ENCODE measurements at places on chromosomes 5 and 9.

- DNase-seq = no peak
Observed at GRCh38 chr9:75930730-75931321, 40.4 kb downstream of the PCSK5 start.

DNA sequence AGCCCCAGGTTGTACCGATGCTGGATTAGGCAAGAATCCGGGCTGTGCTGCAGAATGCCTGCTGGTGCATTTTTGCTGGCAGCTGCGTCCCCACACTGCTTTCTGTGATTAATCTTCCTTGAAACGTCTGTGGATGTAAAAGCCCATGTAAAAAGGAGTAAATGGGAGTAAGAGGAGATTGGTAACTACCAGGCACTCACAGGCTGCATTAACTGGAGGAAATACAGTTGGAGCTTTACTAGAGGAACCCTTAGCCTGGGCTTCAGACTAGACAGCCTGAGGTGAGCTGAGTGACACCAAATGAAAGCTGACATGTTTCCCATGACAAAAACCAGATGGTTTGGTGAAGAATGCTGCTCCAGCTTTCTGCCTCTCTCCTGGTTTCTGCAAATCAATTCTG, 190.4 kb upstream of the GAS1 start:
- no peak for DNase-seq

GRCh38 chr5:90054612-90055011, 354.9 kb downstream of the CETN3 start:
- no peak for DNase-seq

- no peak for DNase-seq
Observed at GRCh38 chr5:178457471-178457870, 132.7 kb downstream of the COL23A1 start.

GRCh38 chr5:76735762-76736545, 20.0 kb downstream of the F2R start:
- peak; percentile 21 for DNase-seq

DNA sequence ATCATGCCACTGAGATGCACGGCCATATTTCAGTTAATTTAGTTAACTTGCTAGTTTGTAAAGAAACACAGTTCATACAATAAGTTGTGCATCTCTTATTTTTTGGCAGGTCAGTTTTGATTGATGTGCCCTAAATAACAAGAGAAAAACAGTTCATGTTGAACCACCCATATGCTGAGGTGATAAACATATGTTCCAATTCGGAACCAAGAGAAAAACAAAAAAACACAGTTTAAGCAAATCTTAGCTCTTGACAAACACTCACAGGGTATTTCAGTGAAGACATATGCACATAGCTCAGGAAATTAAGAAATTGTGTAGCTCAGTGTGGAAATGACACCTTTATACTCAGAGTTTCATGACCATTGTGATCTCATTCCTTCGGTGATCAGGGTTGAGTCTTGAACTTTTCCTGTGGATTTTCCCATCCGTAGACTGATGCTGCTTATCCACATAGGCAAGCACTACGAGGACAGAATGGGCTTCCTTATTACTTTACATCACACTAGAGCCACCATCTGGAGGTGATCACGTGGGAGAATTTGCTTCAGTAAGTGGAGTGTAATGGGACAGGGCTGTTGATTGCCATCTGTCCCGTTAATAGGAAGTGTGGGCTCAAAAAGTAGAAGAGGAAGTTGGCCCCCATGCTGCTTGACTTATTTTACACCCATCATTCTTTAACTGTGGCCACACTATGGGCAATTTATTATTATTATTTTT, 773.0 kb downstream of the MTRR start:
- DNase-seq = no peak

- no peak for DNase-seq
Observed at GRCh38 chr9:16413509-16414016, 456.9 kb downstream of the BNC2 start.

DNA sequence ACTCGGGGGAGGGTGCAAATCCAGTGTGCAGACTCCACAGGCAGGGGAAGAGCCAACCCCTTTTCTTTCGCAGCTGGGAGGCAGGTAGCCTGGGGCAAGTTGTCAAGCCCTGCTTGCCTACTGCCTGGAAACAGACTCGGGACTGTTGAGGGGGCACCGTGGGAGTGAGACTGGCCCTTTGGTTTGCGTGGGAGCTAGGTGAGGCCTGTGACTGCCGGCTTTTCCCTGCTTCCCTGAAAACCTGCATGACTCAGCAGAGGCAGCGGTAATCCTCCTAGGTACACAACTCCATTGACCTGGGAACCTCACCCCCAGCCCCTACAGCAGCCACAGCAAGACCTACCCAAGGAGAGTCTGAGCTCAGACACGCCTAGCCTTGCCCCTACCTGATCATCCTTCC, 509.5 kb downstream of the DTWD2 start:
- DNase-seq = no peak

GRCh38 chr9:108688676-108689075, 167.1 kb downstream of the ACTL7B start:
- DNase-seq = no peak

DNA sequence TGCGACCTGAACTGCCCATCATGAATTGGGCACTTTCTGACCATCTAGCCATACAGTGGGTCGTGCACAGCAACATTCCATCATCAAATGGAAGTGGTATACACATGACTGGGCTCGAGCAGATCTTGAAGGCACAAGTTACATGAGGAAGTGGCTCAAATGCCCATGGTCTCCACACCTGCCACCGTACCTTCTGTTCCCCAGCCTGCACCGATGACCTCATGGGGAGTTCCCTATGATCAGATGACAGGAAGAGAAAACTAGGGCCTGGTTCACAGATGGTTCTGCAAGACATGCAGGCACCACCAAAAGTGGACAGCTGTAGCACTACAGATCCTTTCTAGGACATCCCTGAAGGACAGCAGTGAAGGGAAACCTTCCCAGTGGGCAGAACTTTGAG, 21.8 kb downstream of the MTMR12 start:
- no peak for DNase-seq

- no peak for DNase-seq
Observed at GRCh38 chr9:20649381-20649780, 27.1 kb upstream of the MLLT3 start.

GRCh38 chr9:108161503-108161902, 671.9 kb upstream of the KLF4 start:
- DNase-seq = no peak

GRCh38 chr5:10021248-10021647, 228.4 kb downstream of the ATPSCKMT start:
- DNase-seq = no peak

GRCh38 chr5:137470111-137470920, 28.8 kb downstream of the SPOCK1 start:
- DNase-seq = no peak

GRCh38 chr9:15642369-15642962, 89.6 kb downstream of the CCDC171 start:
- peak; percentile 26 for DNase-seq

GRCh38 chr5:126535856-126536545, 59.0 kb downstream of the ALDH7A1 start:
- no peak for DNase-seq

GRCh38 chr9:136617746-136618579, 44.8 kb upstream of the EGFL7 start:
- DNase-seq = no peak

GRCh38 chr5:169828385-169828784, 151.9 kb downstream of the INSYN2B start:
- no peak for DNase-seq

DNA sequence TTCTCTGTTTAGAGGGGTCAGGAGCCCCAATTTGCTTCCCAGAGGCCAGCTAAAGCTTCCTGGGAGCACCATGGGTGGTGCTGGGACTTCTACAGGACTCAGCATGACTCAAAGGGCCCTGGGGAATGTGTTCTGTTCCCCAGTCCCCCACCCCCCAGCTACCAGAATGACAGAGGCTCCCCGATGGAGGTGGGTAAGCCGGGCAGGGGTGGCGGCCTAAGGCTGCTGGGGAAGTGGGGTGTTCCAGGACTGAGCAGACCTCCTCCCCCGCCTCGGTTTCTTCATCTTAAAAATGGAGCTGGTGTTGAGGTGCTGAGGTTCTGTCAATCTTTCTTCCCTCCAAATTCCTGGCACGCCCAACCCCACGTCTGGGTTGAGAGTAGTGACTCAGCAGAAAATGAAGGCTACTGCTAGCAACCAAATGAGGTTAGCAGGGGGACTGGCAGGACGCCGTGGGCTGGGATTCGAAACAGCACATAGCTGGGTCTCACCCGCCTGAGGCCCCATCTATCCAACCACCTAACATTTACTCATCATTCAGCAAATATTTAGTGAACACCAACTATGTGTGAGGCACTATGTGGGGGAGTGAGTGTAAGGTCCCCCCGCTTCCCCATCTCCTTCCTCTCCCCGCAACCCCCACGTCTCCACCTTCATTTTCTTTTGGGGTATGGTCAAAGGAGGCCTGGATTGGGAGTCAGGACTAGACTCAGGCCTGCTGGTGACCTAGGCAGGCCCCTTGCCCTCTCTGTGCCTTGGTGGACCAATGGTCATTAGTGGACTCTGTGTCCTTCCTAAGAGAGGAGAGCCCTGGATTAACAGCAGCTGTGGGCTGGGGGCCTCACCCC, 50.2 kb downstream of the C9orf50 start:
- no peak for DNase-seq

- DNase-seq = no peak
Observed at GRCh38 chr5:41368158-41368557, 142.2 kb downstream of the PLCXD3 start.

DNA sequence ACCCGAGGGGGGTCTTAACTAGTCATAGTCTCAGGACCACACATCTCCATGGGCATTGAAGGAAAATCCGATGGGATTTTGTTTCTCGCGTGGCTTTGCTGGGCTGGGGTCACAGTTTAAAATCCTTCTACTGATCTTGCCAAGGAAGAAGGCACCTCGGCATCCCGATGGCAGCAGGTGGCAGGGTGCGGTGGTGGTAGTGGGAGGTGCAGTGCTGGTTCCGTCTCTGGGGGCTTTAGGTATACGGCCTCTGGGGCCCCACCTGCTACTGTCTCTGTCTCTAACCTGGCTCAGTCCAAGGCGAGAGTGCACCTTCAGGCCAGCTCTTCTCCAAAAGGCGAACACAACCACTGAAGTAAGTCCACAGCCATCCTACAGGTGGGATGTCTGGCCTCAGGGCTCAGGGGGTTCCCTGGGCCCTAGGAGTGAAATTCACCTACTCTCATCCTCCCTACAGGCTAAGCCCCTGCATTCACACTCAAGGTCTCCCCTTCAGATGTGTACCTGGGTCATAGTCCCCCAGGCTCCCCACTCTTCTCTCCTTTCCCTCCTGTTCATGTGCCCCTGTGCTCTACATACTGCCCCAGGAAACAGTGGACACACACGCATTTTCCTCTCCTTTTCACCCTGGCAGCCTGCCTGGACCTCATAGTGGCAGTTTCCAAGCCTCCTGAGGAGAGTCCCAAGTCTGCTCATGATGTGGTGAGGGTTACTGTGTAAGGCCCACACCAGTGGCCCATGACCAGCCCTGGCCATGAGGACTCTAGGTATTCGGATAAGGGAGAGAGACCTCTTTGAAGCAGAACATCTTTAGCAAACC, 736 bp upstream of the FCN2 start:
- DNase-seq = no peak

- DNase-seq = peak; percentile 81
Observed at GRCh38 chr5:56951946-56952691, at the start of gene MIER3. Gene MIER3 (minus strand): TSS chr5:56952123. CDS start chr5:56952102, 21 bp downstream.

GRCh38 chr9:105087910-105088898, 156.2 kb upstream of the SLC44A1 start:
- no peak for DNase-seq

GRCh38 chr5:163306421-163306820, 131.0 kb upstream of the CCNG1 start:
- DNase-seq = no peak

Measured in CD4-positive, alpha-beta T cell treated with Interleukin-21 for 1 hour (primary cell).